Fibroblast of skin of left biceps (primary cell): ENCODE measurements at places on chromosomes 11 and 22.
A peak's percentile ranks its signal among the peaks of the same experiment; 100 is the strongest.

DNA sequence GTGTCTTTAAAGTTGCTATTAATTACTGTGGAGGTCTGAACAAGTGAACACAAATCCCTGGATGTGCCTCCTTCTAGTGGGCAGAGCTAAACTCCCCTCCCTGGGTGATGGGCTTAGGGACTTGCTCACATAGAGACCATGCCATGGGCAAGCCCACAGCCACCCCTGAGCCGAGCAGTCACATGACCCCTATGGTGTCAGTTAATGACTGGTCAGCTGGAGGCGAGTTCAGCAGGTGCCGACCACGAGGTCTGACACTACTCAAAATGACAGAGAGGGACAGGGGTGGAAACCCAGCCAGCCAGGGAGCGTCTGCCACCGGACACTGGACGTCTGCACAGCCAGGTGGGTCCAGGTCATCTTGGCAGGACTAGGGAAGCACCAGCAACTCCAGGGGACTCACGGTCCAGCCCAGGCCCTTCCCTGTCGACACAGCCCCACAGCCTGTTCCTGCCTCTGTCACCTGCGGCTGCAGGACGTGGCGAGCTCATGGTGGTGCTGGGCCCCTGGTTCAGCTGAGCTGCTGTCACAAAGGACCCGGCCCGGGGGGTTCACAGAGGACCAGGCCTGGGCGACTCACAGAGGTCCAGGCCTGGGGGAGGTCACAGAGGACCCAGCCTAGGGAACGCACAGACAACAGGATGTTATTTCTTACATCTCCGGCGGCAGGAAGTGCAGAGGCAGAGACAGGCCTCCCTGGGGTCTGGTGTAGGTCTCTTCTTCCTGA is 135.0 kb downstream of the BRD1 start:
- DNase-seq, result no peak

DNA sequence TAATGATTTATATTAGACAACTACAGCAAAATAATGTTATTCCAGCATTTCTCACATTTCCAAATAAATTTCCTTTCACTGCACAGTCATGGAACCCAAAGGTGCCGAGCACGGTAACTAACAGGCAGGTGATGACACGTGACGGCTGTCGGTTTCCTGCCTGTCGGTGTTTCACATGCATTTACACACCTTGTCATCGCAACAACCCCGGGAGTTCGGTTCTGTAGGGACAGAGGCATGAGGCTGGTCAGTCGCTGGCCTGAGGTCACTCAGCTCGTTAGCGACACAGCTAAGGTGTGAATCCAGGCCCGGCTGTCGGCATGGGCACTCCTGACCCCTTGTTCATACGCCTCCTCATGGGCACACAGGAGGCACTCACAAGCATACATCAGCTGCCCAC is 9.9 kb downstream of the DNAL4 start:
- no peak for DNase-seq

DNA sequence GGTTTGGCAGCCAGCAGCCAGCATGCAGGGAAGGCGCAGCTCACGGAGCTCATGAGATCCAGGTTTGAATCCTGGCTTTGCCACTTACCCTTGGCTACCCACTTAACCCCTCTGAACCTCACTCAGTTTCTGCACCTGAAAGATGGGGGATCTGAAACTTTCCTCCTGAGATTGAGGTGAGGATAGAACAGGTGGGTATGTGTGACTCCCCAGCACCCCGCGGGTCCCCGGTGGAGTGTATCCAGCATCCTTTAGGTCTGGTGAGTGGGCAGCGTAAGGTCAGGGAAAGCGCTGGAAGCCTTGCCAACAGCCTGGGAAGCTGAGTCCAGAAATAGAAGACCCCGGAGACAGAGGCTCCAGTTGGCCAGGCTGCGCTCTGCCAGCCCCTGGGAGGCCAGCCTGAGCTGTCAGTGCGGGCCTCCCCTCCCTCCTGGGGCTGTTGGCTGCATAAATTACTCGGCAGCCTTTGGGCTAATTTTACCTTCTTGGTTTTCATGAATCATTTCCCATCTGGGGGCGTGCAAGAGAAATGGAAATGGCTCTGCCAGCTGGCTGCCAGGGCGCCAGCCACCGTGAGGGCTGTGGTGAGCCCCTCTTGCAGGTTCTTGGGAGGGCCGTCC is 17.6 kb downstream of the PRDM11 start:
- DNase-seq, result no peak

- no peak for DNase-seq
These were observed 89.7 kb downstream of the RSF1 start for GRCh38 chr11:77730789-77731188.

DNA sequence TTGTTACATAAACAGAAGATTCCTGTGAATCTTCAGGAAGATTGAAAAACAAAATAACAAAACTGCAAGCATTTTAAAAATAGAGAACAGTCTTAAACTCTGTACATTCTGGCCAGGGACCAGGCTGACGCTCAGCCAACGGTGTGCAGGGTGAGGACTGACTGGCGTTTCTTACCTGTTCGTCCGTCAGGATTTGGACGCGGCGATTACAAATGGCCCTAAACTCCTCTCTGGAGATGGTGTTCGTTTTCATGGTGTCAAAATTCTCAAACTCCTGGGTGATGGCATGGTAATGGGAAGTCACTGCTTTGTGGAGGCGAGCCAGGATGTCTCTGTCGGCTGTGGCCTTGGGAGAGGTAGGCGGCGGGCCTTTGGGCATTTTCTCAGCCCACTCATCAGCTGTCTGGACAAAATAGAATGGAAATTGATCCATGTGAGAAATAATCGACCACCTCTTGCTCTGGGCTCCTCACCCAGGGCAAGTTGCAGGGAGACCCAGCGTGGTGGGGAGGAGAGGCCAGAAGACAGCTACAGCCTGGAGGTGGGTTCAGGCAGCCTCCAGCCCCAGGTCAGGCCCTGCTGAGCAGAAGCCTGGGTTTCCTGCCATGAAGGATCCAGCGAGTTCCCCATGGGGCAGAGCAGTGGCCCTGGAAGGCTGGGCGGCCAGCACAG is 143.0 kb downstream of the MPPED1 start:
- DNase-seq, result no peak

DNA sequence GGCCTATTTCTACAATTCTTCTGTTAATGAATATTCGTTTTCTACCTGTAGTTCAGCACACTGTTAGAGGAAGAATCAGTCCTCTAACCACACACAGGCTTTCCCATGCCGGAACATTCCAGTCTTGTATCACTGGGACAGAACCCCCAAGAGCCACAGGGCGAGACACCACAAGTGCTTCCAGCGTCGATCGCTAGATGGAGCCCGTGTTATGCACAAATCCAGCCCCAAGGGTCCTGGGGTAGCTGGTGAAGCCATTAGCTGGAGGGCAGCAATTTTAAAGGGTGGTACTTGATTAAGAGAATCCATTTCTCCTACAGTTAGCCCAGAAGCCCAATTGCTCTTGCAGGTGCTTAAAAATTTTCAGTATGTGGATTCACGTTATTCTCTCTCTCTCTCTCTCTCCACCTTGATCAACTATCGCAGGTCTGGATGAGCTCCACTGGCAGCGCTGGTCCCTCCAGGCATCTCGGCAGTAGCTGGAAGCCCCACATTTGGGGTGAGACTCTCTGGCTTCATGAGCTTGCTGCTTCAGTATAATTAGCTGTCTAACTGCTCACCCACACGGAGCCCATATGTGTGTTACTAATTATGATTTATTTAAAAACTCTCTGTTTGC is 148.2 kb upstream of the SNX19 start:
- DNase-seq, result peak; percentile 37

DNA sequence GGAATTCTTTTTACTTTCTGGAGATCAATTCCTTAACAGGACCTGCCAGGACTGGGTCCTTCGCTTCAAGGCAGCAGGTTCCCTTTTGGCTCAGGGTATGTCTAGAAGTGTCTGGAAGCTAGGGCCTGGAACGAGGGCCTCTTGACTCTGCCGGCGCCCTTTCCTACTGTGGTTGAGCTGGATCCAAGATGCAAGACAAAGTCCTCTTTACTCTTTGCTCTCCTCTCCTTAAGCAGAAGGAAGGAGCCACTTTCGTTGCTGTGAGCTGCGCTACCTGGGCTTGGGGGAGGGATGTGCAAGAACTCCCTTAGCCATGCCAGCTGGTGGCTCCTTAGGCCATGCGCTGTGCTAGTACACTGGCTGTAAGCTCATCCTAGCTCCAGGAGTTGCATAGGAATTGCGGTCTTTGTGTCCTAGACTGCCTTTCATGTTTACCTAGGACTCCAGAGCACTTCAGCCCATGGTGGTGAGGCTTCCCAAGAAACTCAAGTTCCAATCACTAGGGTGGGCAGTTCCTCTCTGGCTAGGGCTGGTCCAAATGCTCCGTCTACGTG is 18.1 kb downstream of the GLB1L2 start:
- no peak for DNase-seq

- no peak for DNase-seq
These were observed 5.1 kb downstream of the BID start for GRCh38 chr22:17769013-17769715.

- DNase-seq, result no peak
These were observed 121.5 kb downstream of the CD44 start for GRCh38 chr11:35260342-35260985.

GRCh38 chr22:24159650-24160049 is 21.6 kb upstream of the SUSD2 start:
- DNase-seq, result no peak
